Fibroblast of upper back skin (primary cell): ENCODE measurements at places on chromosomes 5 and 9.
A peak's percentile ranks its signal among the peaks of the same experiment; 100 is the strongest.

- peak; percentile 3 for DNase-seq
Observed at GRCh38 chr5:154967421-154968024, 26.6 kb downstream of the MRPL22 start.

- no peak for DNase-seq
Observed at GRCh38 chr5:63473335-63473967, 488.8 kb downstream of the HTR1A start.

DNA sequence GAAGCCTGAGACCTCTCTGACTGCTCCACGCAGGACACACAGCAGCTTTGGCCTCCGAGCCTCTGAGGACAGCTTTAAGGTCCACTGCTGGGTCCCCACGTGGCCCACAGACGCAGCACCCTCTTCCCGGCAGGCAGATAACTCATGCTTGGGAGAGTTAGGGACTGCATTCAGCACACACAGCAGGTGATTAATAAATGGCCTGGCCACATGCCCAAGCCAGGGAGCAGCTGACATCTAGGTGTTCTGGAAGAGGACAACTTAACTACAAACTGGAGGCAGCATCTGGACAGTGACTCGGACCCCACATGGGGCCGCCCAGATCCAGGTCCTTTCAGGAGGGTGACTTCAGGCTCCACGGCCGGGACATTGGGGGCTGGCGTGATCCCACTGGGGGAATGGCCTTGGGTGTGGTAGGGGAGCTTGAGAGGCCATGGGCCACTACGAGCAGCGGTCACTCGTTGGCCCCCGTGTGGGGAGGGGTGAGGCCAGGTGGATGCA lies 11.3 kb downstream of the NINJ1 start:
- DNase-seq = no peak

- no peak for DNase-seq
Observed at GRCh38 chr9:36603006-36603405, 30.3 kb downstream of the MELK start.

DNA sequence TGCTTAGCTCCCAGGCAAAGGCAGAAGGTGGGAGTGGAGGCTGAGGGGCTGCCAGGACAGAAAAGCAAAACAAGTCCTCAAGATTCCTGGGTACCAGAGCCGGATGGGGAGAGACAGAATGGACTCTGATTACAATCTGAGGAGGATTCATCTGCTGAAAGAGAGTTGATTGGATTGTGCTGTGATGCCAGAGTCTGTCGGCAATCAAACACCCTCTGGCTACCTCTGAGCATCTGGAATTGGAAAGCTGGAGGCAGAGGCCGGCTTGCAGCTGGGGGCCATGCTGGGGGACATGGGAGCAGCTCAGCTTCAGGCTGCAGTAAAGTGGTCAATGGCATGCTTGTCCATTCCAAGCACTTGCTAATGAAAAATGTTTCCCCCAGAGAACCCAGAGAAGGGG lies 59.3 kb downstream of the ASTN2 start:
- no peak for DNase-seq

DNA sequence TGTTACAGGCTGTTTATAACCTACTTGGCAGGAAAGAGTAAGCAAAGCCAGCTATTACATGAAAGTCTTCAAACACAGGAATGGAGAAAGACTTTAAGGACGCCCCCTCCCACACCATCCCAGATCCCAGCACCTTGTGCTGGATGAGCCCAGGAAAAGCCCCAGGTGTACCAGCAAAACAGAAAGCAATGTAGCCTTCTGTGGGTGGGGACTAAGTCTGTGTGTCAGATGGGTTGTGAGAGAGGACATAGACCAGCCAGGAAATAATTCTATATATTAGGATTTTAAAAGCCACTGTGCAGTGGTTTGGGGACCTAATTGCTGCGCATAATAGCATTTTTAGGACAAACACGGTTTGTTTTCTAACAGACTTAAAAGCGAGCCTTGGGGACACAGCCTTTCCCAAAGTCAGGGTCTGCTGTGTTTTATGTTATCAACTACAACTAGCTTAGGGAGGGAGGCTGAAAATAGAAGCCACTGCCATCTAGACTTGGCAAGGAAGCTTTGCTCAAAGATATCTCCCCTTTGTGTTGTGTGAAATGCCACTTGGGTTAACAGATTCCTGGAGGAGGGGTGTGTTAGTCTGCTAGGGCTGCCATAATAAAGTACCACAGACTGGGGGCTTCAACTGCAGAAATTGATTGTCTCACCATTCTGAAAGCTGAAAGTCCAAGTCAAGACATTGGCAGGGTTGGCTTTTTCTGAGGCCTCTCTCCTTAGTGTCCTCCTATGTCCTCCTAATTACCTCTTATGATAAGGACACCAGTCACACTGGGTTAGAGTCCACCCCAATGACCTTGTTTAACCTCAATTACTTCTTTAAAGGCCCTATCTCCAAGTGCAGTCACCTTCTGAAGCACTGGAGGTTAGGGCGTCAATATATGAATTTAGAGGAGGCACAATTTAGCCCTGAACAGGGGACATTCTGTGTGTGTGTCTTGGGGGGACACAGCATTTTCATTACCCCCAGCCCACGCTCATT lies 17.2 kb upstream of the UBE2QL1 start:
- DNase-seq = no peak

DNA sequence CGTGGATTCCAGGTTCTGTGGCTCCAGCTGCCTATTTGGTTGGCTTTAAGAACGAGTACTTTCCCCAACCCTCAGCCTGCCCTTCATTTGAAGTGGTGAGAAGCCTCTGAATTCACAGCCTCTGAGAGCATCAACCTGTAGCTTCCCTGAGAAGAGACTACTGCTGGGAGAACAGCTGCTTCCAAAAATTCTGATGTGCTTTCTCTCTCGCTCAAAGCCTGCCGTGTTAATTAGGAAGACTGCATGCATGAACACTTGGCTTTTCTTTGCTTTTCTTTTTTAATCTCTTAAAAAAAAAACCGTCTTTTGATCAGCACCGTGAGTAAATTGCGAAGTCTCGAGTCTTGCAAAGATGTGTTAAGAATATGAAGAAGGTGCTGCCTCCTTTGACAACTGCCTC lies 153.4 kb upstream of the MAP1B start:
- no peak for DNase-seq

GRCh38 chr9:91680106-91680505 lies 256.5 kb upstream of the NFIL3 start:
- DNase-seq = peak; percentile 44
